ENCODE measurements at places on chromosomes 16 and 17.
A peak's percentile ranks its signal among the peaks of the same experiment; 100 is the strongest.

GRCh38 chr17:28170771-28171170 lies 128.3 kb downstream of the NLK start:
- DNase-seq: no peak

GRCh38 chr17:15896277-15896676 lies 48.7 kb upstream of the ADORA2B start:
- no peak for DNase-seq

GRCh38 chr16:64202571-64202970 lies 919.3 kb downstream of the CDH11 start:
- no peak for DNase-seq

DNA sequence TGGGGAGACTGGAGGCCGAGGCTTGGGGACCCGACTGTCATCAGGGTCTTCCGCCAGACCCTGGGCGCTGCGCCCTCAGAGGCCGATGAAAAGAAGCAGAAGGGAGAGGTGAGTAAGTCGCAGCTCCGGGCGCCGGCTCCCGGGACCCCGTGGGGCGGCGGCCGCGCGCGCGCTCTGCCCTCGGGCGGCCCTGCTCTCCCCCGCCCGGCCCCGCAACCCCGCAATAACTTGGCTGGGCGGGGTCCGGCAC lies 392 bp upstream of the ABHD15 start:
- DNase-seq: no peak

DNA sequence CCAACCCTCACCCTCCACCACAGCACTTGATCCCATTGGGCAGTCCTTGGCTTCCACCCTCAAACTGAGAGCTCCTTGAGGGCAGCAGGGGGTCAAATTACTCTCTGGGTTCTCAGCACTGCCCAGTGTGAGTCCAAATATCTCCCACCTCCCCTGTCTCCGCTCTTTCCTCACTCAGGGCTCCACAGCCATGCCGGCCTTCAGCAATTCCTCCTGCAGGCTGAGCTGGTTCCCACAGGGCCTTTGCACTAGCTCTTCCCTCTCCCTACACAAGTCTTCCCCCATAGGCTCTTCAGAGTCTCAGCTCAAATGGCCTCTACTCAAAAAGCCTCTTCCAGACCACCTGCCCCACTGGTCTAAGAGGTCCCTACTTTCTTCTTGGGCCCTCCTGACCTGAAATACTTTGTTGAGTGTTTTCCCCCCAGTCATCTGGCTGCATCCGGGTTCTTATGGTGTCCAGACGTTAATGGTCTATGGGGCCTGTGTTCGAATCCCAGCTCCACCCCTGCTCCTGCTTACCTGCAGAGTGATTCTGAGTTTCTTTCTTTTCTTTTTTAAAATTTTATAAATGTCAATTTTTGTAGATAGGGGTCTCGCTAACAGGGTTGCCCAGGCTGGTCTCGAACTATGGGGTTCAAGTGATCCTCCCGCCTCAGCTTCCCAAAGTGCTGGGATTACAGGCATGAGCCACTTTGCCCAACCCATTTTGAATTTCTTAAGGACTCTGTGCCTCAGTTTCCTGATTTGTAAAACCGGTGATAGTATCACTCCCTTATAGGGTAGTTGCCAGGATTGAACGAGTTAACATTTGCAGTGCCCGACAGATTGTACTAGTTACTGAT lies 973 bp upstream of the IL4R start:
- no peak for DNase-seq

DNA sequence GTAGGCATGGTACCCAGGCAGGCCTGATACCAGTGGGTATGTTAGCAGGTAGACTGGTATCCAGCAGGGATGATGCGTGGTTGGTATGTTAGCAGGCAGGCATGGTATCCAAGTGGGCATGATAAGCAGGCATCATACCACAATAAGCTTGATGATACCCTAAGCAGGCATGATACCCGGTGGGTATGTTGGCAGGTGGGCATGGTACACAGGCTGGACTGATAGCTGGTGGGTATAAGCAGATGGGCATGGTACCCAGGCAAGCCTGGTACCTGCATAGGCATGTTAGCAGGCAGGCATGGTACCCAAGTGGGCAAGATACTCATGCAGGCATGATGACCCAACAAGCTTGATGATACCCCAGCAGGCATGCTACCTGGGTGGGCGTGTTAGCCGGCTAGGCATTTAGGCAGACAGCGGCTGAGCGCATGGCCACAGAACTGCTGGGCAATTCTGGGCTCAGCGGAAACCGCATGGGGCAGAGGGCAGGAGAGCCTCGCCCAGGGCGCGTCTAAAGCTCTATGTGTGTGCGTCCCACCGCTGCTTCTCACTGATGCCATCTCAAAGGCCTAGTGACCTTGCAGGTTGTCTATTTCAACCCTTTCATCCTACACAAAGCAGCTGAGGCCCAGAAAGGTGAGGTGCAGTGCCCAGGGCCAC lies 2.3 kb downstream of the SGSH start:
- no peak for DNase-seq

DNA sequence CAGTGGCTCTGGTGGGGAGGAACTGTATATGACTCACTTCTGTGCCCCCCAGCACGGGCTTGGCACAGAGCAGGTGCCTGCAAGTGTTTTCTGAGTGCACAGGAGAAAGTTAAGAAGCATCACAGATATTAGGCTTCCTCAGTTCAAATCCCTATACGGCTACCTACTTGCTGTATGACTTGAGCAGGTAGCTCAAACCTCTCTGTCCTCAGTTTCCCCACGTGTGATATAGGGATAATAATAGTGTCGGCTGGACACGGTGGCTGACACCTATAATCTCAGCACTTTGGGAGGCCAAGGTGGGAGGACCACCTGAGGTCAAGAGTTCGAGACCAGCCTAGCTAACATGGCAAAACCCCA lies 95.7 kb downstream of the C16orf78 start:
- DNase-seq: no peak

DNA sequence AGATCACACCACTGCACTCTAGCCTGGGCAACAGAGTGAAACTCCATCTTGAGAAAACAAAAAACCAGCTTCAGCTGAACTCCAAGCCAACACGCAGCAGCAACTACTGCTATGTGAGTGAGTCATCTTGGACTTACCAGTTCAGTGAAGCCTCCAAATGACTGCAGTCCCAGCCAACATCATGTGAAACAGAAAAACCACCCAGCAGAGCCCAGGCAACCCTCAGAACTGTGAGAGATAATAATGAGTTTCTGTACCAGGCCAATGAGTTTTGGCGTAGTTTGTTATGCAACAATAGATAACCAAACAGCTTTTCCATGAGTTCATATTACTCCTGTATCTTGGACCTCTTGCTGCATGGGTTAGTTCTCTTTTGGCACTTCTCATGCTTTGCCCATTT lies 23.3 kb downstream of the PHF12 start:
- DNase-seq: no peak

GRCh38 chr16:31480851-31481536 lies 1.9 kb upstream of the SLC5A2 start:
- DNase-seq: no peak

GRCh38 chr16:78552106-78552675 lies 452.7 kb downstream of the WWOX start:
- DNase-seq: peak; percentile 28

DNA sequence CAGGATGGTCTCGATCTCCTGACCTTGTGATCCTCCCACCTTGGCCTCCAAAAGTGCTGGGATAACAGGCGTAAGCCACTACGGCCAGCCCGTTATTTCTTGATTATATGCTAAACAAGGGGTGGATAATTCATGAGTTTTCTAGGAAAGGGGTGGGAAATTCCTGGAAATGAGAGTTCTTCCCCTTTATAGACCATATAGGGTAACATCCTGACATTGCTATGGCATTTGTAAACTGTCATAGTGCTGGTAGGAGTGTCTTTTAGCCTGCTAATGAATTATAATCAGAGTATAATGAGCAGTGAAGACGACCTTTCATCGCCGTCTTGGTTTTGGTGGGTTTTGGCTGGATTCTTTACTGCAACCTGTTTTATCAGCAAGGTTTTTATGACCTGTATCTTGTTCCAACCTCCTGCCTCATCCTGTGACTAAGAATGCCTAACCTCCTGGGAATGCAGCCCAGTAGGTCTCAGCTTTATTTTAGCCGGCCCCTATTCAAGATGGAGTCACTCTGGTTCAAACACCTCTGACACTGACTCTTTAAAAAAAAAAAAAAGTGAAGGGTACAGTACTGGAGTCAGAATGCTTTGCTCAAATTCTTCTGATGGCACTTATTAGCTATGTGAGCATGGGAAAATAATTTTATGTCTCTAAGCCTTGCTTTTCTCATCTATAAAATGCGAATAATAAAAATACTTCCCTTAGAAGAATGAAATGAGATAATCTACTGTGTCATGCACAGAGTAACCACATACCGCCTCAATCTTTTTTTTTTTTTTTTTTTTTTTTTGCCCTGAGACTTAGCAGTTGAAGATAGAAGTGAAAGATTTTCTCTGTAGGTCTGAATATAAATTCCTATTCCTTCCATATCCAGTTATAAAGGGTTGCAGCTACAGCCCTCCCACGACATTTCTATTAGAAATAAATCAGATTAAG lies 5.1 kb upstream of the CALCOCO2 start:
- no peak for DNase-seq

DNA sequence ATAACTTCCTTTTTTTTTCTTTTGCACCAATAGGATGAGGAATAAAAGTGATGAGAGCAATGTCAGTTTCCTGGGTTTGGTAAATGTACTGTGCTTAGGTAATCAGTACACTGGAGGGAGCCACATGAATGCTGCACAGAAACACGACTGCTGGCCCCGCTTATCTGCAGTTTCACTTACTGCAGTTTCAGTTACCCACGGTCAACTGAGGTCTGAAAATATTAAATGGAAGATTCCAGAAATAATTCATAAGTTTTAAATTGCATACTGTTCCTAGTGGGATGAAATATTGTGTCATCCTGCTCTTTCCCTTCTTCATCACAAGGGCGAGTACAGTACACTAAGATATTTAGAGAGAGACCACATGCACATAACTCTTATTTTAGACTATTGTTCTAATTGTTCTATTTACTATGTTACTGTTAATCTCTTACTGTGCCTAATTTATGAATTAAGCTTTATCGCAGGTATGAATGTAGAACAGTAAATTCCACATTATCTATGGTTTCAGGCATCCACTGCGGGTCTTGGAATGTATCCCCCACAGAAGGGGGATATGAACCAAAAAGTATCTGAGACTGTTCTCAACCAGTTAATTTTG lies 6.4 kb upstream of the LGALS3BP start:
- peak; percentile 51 for DNase-seq

GRCh38 chr17:66970797-66971196 lies 6.3 kb downstream of the CACNG4 start:
- no peak for DNase-seq

DNA sequence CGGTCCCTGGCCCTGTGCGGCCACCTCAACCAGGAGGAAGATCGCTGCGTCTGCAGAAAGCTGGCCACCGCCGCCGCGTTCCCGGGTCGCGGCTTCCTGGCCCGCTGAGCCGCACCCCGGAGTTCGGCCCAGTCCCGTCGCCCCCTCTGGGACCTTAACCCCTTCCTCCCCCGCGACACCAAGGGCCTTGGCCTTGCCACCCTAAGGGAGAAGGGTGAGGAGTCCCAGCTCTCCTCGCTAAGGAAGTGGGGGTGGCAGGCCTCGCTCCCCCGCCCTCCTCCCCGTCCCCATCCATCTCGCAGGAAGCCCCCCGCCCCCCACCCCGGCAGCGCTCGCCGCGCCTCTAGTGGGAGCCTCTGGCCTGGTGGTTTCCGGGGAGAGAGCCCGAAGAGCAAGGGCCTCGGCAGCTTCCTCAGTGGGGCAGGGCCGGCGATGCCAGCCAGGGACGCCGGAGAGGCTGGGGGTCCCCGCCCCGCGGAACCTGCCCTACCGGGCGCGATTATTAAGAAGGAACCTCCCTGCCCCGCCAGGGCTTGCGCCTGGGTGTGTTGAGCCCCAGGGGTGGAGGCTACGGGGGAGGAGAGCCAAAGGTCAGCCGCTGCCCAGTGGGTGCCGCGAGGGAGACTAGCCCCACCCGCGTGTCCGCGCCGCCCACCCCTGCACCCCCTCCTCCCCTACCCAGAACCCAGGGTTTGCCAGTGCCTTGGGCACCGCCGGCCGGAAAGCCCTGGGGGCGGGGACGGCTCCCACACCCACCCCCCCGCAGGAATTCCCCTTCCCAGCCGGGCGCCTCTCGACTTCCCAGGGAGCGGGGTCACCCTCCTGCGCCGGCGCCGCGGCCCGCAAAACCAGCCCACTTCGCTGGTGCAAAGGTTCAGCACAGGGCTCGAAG lies 6.8 kb downstream of the CBX4 start:
- no peak for DNase-seq

DNA sequence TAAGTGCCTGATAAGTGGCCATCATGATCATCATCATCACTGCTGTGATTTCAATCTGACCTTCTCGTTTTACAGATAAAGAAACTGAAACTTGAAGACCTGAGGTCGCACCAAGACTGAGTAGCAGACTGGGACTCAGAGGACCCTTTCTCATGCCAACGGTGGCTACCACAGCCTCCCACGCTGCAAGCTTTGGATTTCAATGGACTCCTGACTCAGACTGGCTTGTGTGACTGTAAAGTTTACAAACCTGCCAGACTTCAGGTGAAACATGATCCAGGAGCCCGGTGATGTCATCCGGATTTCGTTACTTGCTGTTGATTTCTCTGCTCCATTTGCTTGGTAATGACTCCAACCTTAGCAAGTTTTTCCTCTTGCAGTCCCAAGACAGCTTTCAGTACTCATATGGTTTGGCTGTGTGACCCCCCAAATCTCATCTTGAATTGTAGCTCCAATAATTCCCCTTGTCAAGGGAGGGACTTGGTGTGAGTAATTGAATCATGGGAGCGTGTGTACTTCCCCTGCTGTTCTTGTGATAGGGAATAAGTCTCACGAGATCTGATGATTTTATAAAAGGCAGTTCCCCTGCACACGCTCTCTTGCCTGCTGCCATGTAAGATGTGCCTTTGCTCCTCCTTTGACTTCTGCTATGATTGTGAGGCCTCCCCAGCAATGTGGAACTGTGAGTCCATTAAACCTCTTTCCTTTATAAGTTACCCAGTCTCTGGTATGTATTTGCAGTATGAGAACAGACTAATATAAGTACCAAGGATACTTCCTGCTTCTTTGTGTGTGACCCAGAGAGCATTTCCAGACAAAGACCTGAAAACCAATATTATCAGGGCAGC lies 26.7 kb upstream of the IRX6 start:
- no peak for DNase-seq

- DNase-seq: no peak
Observed at GRCh38 chr16:52676959-52677358, 130.0 kb upstream of the TOX3 start.

DNA sequence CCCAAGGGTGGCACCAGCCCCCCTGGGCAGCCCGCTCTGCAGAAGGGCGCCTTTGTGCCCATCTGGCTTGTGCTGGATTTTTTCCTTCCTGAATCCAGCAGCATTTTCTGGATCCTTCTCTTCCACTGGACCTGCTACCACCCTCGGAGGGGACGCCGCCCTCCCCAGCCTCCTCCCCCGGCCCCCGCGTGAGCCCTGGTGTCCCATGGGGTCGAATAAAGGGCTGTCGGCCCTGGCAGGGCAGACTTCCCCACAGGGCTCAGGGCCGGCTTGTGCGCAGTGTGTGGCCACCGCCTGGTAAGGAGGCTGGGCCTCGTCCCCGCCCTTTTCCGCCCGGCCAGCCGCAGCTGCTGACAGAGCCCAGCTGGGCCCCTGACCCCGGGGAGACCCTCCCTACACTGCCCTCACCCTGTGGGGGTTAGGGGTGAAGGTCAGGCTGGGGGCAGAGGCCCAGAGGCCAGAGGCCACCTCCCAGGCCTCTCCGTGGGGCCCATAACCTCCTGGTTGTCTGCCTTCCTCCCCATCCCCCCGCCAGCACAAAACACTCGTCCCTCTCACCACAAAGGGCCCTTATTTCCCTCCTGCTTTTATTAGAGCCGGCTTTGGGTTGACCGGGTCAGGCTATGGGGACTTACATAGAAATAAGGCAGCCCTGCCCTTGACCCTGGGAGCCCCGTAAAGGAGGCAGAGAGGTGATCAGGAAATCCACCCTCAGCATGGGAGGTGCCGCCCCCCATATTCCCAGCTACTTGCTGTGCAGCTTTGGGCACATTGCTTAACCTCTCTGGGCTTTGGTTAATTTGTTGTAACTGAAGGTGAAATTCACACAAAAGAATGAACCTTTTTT lies 179.3 kb upstream of the CIBAR2 start:
- no peak for DNase-seq
